ENCODE measurements at places on chromosomes 1 and 21. TPM values are rescaled to one million over a fixed set of nuclear protein-coding genes. Genes with fewer than 3 reads are reported as not detected.

SLC6A9 gene
- total RNA-seq: 1.2 TPM

SHE gene
- 9.2 TPM for total RNA-seq

LAD1 gene
- total RNA-seq: 2.0 TPM

DNA sequence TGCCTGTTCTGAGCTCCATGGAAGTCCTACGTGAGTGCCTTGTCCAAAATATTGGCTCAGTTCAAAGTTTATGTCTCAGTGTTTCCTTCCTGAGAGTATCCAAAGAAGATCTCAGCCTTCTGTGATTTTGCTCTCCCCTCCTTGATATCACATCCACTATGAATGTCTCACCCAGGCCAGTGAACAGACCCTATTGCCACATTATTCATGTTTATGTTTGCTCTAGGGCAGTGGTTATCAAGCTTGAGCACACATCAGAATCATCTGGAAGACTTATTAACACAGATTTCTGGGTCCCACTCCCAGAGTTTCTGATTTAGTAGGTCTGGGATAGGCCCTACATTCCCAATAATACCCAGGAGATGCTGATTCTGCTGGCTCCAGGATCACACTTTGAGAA lies 145.0 kb upstream of the FGGY start:
- no peak for DNase-seq

GRCh38 chr1:116944613-116945012 lies 34.9 kb downstream of the PTGFRN start:
- no peak for DNase-seq

DNA sequence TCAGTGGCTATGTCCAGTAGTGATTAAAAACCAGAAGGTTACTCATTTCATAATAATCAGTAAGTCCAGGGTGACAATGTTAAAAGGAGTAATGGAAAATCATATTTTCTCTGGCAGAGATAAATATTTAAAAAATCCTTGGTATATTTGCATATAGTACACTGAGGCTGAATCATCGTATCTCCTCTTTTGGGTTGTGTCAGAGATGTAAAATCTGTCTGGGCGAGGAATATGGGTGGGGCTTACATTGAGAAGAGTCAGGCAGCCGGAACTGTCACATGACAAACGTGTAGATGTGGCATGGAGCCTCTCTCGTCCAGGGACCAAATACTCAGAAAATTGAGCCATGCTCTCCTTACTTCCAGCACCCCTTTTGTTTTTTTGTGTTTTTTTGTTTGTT lies 120.9 kb downstream of the FMN2 start:
- DNase-seq: no peak
